ENCODE measurements at places on chromosomes 11 and 22.

GRCh38 chr11:12691473-12691872, 17.3 kb downstream of the TEAD1 start:
- no peak for DNase-seq

- no peak for DNase-seq
These were observed 355.2 kb downstream of the SOX6 start for GRCh38 chr11:16001044-16001568.

- no peak for DNase-seq
These were observed 1245.7 kb downstream of the BRD1 start for GRCh38 chr22:48581796-48582469.

DNA sequence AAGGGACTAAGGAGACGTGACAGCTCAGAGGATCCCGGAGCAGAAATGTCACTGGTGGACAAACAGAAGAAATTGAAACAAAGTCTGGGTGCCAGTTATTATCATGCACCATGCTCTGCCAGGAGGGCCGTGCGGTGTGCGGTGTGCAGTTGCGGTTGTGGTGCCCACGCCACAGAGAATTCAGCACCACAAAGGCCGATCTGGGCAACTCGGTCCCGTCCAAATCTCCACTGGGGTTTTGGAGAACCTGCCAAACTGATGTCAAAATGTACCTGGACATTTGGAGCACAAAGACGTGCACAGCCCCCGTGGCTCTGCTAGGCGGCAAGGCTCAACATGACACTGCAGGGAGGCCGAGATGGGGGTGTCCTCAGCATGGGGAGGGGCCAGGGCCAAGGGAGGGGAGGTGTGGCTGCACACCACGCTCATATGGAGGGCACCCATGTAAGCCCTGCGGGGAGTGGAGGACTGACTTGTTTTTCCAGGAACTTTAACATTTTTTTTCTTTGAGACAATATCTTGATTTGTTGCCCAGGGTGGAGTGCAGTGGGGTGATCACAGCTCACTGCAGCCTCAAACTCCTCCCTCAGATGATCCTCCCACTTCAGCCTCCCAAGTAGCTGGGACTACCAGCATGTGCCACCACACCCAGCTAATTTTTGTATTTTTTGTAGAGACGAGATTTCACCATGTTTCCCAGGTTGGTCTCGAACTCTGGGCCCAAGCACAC, 39.4 kb downstream of the GNB1L start:
- DNase-seq: no peak

GRCh38 chr11:47775240-47775869, 8.2 kb upstream of the FNBP4 start:
- no peak for DNase-seq

DNA sequence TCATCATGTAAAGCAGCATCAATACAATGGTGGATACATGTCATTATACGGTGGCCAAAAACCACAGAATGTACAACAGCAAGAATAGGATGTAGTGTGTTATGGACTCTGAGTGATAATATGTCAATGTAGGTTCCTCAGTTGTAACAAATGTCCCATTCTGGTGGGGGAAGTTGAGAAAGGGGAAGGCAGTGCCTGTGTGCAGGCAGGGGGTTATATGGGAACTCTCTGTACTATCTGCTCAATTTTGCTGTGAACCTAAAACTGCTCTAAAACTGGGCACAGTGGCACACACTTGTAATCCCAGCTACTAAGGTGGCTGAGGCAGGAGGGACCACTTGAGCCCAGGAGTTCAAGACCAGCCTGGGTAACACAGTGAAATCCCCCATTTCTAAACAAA, 5.9 kb downstream of the CHKA start:
- DNase-seq: no peak

GRCh38 chr11:128367573-128367972, 219.8 kb downstream of the ETS1 start:
- DNase-seq: no peak

GRCh38 chr22:45164270-45165088, 754 bp downstream of the NUP50 start:
- DNase-seq: peak; percentile 55

- no peak for DNase-seq
These were observed 104.7 kb upstream of the E2F8 start for GRCh38 chr11:19345519-19345847.

DNA sequence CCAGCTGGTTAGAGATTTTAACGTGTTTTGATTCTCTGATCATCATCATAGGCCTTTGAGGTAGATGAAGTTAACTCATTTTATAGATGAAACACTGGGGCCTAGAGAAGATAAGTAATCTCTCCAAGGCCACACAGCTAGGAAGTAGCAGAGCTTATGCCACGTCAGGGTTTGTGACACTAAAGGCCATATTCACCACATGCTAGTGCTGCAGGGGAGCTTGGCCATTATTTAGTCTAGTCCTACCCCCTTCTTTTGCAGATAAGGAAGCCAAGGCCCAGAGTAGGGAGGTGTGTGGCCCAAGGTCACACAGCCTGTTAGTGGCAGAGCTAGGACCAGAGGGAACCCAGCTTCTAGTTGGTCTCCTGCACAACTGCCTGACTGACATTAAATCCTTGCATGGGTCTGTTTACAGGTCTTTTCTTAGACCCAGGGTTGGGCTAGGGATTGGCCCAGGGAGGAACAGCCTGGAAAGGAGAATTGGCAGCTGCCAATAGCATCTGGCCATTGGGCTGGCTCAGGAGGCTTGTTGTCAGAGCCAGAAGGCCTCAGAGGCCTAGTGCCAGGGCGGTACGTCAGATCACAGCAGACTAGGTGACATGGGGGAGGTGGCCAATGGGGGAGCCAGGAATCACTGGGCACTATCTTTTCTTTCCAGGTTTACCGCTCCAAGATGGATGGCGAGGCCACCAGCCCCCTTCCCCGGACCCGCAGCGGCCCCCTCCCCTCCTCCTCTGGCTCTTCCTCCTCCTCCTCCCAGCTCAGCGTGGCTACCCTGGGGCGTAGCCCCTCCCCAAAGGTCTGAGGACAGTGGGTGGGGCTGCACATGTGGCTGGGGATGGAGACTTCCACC, 36.0 kb downstream of the PHLDB1 start:
- no peak for DNase-seq

All from urothelium cell line (cell line).